Breast epithelium (tissue), 4 donors: ENCODE measurements at places on chromosomes 7 and 10.

- no peak for DNase-seq
Observed at GRCh38 chr7:154832557-154833138, 170.3 kb downstream of the PAXIP1 start.

DNA sequence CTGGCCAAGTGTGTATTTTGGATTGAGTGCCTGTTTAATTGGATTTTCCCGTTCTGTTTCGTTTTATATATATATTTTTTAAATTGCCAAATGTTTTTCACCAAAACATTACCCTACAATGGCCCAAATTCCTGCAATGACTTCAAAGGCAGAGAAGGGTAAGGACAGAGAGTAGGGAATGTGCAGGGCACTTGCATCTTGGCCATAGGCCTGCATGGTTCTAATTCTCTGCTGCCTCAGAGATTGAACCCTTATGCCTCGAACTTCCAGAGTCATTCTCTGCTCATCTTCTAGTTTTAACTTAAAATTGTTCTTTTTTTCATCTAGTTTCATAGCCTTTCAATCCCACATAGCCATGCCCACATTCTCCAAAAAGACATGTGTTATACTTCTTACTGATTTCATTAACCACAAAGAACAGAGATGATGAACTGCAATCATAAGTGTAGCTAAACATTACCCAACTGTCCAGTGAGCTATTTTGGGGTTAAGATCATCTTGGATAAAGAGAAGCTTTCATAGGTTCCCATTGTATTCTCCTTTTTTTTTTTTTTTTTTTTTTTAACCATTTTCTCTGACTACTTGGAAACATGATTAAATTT lies 177.6 kb downstream of the PLXDC2 start:
- DNase-seq, result no peak

DNA sequence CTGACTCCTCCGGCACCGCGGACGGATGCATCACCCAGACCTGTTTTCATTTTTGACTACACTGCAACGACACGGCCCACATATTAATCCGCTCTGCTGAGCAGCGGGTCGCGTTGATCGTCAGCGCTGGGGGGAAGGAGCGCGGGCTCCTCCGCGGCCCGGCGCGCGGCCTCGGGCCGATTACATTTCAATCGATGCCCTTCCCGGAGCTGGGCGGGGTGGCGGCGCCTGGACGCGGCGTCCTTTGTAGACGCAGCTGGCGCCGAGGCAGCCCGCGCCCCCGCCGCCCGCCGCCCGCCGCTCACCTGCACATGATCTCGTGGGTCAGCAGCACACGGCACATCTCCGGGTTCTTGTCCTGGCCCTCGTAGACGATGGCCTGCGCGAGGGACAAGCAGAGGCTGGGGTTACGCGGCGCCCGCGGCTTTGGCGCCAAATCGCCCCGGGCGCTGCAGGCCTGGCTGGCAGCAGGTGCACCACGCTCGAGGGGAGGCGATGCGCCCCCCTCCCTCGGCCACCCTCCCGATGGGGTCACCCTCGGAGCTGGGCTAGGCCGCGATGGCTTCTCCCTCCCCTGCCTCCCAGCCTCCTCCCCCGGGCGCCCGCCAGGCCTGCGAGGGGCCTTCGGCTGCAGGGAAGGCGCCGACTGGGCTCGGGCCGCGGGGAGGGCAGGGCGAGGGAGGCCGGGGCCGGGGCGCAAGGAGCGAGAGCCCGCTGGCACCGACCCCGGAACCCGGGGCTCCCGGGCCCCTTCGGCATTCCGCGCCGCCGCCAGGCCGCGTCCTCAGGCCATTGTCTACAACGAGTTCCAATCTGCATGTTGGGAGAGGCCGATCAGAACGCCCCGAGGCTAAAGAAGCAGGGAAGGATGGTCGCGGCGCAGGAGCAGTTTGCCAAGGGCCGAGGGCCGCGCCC lies 5.2 kb downstream of the EBF3 start:
- DNase-seq, result no peak

DNA sequence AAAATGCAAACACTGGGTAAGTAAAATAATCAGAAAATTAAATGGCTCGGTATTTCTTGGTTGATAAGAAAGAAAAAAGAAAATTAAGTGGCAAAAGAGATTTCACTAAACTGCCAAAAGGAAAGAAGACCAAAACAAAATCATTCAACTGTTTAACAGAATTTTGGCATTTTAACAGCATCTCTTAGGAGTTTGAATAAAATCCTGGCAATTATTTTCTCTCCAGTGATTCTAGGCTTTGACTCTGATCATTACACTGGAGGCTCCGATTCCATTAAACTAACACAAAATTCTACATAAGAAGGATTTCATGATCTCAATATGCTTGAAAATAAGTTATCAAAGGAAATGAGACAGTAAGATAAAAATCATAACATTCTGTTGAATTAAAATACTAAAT lies 62.3 kb downstream of the ARHGAP21 start:
- no peak for DNase-seq

DNA sequence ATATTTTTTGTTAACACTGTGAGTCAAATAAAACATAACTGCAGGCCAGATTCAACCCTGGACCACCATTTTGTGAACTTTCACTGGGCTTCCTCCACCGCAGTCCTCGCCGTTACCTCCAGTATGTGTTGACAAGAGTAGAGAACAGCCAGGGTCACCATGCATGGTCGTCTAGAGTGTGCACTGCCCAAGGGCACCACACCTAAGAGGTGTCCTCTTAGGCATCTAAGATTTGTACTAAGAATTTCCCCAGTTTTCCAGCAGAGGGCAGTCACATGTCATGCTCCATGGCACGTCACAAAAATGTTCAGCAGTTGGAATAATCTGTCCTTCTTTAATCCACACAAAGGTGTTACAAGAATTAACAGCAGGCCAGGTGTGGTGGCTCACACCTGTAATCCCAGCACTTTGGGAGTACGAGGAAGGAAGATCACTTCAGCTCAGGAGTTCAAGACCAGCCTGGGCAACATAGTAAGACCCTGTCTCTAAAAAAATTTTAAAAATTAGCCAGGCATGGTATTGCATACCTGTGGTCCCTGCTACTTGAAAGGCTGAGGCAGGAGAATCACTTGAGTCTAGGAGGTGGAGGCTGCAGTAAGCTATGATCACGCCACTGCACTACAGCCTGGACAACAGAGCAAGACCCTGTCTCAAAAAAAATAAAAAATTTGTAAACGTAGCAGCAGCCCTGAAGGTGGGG lies 71.2 kb upstream of the FOXK1 start:
- DNase-seq, result peak; percentile 20

- no peak for DNase-seq
Observed at GRCh38 chr7:110800984-110801383, 289.9 kb upstream of the LRRN3 start.

DNA sequence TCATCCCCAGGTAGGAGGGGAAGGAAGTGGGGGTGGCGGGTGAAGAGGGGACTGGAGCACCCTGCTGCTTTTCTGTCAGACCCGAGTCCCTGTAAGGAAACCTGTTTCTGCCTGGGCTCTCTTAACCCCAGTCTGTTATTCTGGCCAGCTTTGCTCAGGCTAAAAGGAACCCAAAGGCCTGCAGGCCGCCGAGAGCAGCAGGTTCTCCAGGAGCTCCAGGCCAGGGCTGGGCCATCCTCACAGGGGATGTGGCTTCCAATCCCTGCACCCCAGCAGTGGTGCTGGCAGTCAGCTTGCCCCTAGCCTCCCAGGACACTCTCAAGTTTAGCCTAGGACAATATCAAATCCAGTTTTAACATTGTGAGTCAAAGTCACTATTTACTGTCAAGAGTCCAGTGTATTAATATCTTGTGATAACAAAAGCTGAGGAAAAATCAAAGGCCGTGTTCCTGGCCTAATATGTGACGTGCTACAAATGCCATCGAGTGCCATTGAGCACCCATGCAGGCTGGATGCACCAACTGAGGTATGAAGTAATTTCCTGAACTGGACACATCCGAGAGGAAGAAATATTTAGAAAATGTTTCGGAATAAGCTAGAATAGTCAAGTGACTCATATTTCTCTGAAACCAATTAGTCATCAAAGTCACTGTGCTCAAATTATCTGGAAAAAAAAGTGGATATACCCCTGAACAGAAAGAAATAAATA lies 7.0 kb downstream of the PKD1L1 start:
- no peak for DNase-seq

DNA sequence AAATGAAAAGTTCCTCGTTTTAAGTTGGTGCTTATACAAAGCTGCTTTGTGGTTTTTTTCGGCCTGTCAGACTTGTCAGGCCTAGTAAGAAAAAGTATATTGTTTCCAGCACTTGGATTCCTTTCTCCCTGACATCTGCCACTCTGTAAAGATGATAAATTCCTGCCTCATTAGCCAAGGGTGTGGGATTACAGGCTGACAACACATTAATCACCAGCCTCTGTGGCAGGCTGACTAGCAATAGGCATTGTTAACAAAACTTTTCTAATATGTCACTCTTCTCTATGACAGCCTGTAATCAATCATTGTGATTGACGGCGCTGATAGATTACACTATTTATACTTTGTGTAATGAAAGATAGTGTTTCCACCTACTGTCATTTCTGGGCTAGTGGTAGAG lies 682.5 kb downstream of the LRMDA start:
- DNase-seq, result no peak

DNA sequence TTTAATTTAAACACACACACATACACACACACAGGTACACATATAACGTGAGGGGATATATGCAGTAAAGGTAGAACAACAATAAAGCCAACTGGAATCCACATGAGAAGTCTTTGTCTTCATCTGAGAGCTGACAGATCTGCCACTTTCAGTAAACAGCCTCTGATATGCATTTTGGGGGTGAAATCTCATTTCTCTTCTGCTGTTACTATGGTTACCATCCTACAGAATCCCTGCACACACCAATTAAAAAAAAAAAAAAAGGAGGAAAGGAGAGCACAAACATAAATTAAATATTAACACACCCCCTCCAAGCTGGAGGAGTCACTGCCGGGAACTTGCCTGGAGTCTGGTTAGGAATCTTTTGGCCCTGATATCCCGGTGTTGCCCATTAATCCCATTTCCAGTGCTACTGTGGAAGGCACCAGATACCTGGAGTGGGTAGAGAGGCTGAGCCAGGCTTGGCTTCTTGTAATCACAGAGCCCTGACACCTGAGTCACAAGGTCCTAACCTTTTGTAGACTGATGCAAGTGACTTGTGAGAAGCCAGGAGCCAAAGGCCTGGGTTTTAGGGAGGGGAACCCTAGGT lies 169.1 kb downstream of the LHFPL3 start:
- no peak for DNase-seq

GRCh38 chr7:130090745-130091532 lies 20.6 kb downstream of the KLHDC10 start:
- no peak for DNase-seq

DNA sequence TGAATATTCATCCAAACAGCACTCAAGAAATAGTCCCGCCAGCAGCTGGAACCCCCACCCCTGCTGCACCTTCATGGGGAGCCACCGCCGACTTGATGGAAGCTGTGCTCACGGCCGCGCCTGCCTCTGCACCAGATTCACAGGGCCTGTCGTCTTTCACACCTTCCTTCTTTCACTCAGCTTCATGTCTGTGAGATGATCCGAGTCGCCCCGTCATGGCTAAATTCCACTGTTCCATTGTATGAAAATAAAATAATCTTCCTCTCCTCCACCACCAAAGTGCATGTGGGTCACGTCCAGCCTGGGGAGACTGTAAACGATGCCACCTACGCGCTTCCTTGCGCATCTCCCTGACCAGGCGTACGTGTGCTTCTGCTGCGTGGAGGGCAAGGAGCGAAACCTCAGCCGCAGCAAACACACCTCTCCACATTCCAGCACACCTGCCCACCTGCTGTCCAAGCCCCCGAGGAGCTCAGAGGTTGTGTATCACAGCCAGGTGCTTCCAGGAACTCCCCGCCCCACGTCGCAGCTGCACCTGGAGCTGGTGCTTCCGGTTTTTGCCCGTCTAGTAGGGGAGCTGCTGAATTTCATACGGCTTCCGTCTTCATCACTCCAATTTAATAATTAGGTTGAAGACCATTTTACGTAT lies 137.0 kb downstream of the PTPRN2 start:
- DNase-seq, result no peak

- DNase-seq, result no peak
Observed at GRCh38 chr7:130756316-130756715, 22.3 kb upstream of the KLF14 start.

DNA sequence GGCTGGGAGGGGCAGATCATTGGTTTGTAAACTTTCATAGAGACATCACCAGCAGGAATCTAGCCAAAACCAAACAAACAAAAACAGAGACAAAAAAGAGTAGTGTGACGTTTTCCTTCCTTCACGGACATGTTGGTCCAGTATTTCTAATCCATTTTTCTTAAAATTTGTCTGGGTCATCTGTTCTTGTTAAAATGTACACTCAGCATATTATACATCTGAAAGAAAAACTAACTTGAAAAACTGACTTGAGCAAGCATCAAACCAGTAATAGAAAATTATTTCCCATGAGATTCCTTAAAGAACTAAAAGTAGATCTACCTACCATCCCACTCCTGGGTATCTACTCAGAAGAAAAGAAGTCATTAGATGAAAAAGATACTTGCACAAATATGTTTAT lies 164.2 kb downstream of the KLF6 start:
- DNase-seq, result no peak

DNA sequence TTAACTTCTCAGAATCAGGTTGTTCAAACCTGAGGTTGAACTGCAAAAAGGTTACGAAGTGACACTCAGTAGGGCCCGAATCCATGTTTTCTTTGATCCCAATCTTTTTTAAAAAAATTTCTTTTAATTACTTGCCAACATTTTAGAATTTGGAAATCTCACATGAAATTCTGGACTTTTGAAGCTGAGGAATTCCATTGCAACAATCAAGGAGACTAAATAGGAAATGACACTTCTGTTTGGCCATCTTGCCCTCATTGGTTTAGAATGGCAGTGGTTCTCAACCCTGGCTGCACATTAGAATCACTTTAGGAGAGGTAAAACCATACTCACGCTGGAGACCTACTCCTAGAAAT lies 471 bp upstream of the TOMM7 start:
- DNase-seq, result no peak

DNA sequence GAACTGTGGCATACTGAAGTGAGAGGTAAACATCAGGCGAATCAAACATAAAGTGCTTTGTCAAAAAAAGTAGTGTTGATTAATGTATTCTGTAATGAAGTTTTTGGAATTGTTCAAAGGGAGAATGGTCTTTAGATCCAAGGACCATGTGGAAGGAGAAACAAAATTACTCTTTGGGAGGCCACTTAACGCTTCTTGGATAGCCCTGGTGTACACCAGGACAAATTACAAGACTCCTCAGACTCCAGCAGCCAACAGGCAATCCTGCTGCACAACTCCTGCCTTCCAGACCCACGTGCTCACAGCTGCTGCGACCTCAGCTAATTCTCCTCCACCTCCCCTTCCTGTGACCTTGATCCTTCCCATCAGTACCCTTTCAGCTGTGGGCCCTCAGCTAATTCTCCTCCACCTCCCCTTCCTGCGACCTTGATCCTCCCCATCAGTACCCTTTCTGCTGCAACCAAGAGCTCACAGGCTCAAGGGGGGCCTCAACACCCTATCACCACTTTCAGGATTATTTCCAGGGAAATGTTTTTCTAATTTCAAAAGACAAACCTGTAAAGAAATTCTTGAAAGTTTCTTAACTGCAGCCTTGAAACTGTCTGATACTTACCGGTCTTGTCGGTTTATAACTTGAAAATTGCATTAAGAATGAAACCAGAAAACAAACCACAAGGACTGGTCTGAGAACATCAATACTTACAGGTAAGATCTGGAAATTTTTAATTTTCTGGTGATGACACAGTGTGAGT lies 29.7 kb upstream of the DDC start:
- DNase-seq, result no peak
